NCI-H446 treated with DMSO at 0.1 percent for 48 hours (cell line): ENCODE measurements at places on chromosomes 1 and 21.

DNA sequence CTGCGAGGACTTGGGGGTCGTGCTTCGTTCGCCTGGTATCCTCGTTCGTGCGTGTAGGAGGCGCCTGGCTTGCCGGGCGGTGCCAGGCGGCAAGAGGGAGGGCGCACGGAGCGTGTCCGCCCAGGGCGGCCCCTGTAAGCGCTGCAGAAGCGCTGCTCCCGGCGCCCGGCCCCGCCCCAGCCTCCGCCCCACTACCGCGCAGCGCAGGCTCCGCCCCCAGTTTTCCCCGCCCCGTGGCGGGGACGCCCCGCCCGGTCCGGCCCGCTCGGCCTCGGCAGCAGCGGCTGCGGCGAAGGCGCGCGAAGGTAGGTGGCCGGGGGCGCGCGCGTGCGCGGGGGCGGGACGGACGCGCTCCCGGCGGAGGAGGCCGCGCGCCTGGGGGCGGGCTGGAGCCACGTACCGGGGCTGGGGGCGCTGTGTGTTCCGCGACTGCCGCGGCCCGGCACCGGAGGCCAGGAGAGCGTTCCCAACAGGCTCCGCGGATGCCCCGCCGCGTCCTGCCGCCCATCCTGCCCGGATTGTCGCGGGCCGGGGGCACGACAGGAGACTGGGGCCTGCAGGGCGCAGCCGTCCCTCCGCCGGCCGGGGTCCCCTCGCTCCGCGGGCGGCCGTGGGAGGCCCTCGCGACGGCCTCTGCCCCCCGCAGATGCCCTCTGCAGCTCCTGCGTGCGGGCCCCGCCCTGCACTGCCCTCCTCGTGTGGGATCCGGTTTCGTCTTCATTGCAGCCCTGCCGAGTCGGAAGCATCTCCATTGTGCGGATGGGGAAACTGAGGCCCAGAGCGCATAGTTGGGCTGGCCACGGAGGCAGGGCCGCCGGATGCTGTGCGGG, 7.7 kb upstream of the CROCC start:
- DNase-seq = peak; percentile 94

DNA sequence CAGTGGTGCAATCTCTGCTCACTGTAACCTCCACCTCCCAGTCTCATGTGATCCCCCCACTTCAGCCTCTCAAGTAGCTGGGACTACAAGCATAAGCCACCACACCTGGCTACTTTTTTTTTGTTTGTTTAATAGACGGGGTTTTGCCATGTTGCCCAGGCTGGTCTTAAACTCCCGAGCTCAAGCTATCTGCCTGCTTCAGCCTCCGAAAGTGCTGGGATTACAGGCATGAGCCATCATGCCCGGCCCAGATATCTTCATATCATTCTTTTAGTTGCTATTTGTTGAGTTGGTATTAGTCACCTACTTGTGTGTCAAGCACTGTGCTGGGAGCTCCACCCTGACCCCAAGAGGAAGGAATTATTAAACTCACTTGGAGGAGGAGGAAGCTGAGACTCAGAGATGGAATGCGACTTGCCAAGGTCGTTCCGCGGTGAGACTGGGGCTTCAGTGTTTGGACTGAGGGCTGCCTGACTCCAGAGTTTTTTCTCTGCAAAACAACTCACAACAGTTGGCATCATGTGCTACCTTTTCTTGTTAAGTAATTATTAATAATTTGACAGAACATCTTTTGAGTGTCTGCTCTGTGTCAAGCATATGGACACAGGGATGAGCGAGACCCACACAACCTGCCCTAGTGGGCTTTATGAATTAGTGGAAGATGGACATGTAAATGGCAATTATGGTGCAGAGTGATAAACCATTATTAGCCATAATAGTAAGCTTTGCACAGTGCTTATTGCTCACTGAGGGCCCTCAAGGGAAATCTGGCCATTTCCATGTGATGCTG, 132.0 kb downstream of the FOXD2 start:
- no peak for DNase-seq

GRCh38 chr1:150841626-150842025, 33.6 kb upstream of the CTSK start:
- no peak for DNase-seq

GRCh38 chr1:240111558-240111957, 19.9 kb downstream of the FMN2 start:
- no peak for DNase-seq

GRCh38 chr1:96955307-96956012, 233.9 kb downstream of the PTBP2 start:
- no peak for DNase-seq

- no peak for DNase-seq
Measured at GRCh38 chr1:48659801-48660200, 116.9 kb downstream of the BEND5 start.

DNA sequence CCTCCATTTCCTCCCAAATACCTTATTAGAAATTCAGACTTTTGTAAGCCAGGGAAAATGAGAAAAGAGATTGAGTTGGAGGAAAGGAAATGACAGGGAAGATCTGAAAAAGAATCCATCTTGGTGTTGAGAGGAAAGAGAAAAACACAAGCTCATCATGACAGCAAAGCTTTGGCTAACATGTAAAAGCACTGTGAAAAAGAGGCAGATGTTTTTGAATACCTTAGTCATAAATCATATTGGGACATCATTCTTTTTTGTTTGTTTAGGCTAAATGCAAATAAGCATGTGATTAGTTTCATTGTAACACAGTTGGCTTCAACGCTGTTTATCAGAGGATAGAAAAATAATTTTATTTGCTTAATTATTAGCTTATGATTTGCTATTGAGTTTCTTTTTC, 64.6 kb downstream of the LHX8 start:
- DNase-seq = peak; percentile 23

DNA sequence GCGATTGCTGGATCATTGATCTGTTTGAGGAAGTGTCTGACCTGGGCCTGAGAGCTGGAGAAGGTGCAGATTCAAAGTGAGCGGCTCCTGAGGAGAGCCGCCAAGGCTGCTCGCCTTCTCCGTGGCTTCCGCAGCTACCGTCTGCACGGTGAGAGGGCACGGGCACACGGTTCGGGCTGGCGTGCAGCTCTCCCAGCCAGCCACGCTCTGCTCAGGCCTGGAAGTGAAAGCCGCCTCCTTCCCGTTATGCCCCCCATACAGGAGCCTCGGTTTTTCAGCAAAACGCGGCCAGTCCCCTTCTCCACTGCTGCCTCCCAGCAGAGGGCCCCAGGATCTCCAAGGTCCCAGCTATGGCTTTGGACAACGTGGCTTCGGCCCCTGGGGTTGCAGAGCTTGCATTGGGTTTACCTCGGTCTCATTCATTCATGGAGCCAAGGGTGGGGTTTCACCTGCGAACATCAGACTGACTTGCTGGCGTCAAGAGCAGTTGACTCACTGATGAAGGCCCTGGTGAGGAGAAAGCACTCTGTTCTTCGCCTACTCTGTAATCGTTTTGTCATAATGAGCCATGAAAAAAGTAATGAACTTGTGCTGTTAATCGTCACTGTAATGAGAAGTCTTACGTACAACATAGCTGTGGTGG, 24.4 kb upstream of the PDXK start:
- DNase-seq = no peak

- DNase-seq = no peak
Measured at GRCh38 chr1:229368347-229368746, 25.5 kb upstream of the CCSAP start.

GRCh38 chr1:152623203-152623844, 421 bp upstream of the LCE3A start:
- no peak for DNase-seq

GRCh38 chr1:212500983-212501382, 68.3 kb downstream of the NENF start:
- DNase-seq = no peak

DNA sequence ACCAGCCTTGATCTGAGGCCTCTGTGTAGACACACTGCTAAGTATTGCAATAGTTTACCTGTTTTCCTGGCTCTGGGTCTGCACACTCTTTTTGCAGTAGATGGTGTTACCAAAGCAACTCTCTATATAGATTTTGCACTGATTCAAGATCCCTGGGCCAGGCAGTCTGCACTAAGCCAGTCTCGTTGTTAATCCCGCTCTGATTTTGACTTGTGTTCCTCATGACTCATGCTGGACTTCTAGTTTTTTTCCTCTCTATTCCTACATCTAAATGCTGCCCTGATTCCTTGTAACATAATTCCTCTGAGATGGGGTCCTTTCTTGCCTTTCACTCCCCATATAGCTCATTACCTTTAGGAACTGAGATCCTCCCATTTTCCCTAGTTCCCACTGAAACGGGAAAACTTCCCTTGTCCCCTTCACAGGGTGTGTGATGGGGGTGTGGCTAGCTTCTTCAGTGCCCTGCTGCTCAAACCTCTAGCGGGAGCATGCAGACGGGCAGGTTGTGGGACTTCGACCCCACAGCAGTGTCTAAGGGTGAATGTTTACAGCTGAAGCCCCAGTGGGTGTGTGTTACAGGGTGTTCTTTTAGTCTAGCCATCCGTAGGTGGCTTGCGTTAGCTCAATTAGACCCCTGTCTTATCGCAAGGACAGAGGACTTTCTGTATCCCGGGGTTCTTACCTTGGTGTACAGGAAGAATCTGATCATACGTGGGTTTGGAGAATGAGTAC, 106.5 kb upstream of the RAB3GAP2 start:
- DNase-seq = no peak

GRCh38 chr1:72693376-72693775, 411.0 kb upstream of the NEGR1 start:
- no peak for DNase-seq

GRCh38 chr1:53580739-53581475, 121.7 kb downstream of the DMRTB1 start:
- DNase-seq = no peak

DNA sequence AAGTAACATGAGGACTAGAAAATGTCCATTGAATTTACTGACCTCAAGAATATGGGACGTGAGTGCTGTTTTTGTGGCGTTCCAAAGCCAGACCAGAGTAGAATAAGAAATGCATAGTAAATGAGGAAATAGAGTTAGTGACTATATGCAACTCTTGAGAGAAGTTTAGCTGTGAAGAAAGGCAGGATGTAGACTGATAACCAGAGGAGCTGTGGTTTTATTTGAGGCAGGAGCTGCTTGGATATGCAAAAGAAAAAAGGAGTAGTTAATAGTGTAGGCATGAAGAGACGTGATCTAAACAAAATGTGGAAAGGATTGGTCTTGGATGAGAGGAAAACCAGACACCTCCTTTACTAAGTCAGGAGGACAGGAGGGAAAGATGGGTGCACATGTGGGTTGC, 28.2 kb downstream of the DNAH14 start:
- no peak for DNase-seq

GRCh38 chr1:9728451-9729295, 77.1 kb downstream of the PIK3CD start:
- no peak for DNase-seq

GRCh38 chr1:27538793-27539192, 48.8 kb upstream of the WASF2 start:
- no peak for DNase-seq

GRCh38 chr21:39321424-39321823, 8.0 kb upstream of the BRWD1 start:
- DNase-seq = no peak

DNA sequence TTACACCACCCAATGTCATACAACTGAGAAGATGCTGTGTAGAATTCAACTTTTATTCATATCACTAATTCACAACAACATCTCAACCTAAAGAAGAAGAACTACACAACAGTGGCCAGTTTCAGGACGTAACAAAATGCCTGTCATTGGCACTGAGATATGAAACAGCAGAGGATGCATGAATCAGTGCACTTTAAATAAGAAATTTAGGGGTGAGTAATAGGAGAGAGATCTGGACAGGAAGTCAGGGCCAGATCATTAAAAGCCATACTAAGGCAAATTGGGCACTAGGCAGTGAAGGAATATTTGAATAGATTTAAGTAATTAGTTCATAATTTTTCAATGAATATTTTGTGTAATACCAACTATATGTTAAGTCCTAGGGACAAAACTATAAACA, 510.5 kb downstream of the PLPP3 start:
- DNase-seq = no peak

DNA sequence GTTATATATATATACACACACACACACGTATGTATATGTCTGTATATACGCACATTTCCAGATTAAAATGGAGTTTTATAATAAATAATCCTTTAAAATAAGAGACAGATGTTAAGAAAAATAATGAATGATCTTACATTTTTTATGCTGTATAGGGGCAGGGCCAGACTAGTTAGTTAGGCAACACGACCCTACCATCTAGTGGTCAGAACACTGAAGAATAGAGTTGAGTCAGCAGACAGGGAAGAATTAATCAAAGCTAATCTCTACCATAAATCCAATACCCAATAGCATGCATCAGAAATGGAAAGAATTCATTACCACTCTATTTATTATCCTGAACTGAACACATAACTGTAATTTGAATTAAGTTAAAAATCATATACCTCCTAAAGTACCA, 156.7 kb downstream of the BRINP3 start:
- DNase-seq = peak; percentile 47

- DNase-seq = no peak
Measured at GRCh38 chr1:197896301-197896700, 6.1 kb upstream of the C1orf53 start.

DNA sequence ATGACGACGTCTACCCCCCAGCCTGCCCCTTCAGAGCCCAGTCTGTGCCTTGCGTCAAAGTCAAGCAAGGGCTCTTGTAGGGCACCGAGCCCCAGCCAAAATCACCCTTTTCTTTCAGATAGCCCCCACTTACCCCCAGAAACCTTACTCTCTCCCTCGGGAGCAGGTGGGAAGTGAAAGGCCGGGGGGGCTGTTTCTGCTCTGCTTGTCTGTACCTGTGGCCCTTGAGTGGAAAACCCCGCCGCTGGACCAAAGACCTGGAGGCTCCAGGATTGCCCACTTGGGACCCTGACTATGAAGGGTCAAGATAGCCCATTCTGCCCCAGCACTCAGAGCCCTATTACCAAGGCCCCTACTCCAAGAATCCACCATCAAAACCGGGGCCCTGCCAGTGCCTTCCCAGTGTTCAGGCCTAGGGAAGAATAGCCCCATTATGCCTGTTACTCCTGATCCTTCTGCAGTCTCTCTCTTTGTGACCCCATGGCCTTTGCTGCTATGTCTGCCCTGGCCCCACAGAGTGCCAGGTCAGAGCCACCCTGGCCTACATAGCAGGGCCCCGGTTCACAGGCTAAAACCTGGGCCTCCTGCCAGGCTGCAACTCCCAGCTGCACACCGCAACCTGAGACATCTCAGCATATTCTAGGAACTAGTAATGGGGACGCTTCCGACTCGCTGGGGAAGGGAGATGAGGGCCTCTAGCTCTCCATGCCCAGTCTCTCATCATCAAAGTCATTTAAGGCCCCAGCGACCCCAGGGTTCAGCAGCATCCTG, 22.2 kb upstream of the HPDL start:
- DNase-seq = no peak

GRCh38 chr1:10833630-10834557, 37.4 kb upstream of the CASZ1 start:
- no peak for DNase-seq
